ENCODE measurements at places on chromosomes 12 and 14.

GRCh38 chr12:47219243-47219642 lies 139.5 kb upstream of the AMIGO2 start:
- H3K4me3 ChIP-seq = no peak overlapping the region
- H3K27ac ChIP-seq = no peak overlapping the region
- DNase-seq = no peak
- no peaks in the 10 kb centered on the region for H3K27me3 ChIP-seq
- peaks cover 16% of the 10 kb centered on the region for H3K4me1 ChIP-seq

- no peak overlapping the region for H3K27ac ChIP-seq
- peaks cover 28% of the 10 kb centered on the region for H3K27me3 ChIP-seq
Measured at GRCh38 chr12:53204351-53204750, 2.7 kb downstream of the ITGB7 start.

DNA sequence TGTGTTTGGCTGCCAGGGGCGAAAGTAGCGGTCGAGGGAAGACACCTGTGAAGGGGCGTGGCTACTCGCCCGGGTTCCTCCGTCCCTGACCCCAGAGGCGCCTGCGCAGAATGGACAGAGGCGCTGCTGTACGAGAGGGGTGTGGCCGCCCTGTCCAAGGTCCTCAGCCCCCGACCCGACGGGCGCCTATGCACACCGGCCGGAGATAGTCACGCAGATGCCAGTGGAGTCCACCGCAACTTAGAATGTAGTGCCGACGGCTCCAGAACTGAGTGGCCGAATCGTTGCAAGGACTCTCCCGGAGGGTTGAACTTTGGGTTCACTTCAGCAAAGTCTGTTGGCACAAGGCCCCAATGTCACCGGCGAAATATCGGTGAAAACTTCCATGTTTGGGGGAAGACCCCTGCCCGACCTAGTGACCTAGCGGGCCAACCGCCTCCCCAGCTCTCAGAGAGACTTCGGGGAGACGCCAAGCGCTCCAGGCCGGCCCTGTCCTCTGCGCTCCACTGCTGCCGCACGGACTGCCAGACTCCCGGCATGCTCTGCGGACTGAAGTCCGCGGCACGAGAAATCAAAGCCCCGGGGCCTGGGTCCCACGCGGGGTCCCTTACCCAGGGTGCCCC lies 541 bp upstream of the RNU6-7 start:
- H3K27ac ChIP-seq = peak overlapping the region; percentile 74
- H3K4me1 ChIP-seq = peaks cover 5% of the 10 kb centered on the region
- peak; percentile 98 for DNase-seq
- peaks cover 18% of the 10 kb centered on the region for H3K27me3 ChIP-seq

GRCh38 chr14:95659293-95659989 lies 26.8 kb upstream of the TCL1B start:
- peaks cover 13% of the 10 kb centered on the region for H3K4me1 ChIP-seq
- no peak for DNase-seq
- no peak overlapping the region for H3K27ac ChIP-seq
- H3K27me3 ChIP-seq = no peaks in the 10 kb centered on the region

GRCh38 chr12:77615332-77615731 lies 215.4 kb upstream of the NAV3 start:
- peaks cover 17% of the 10 kb centered on the region for H3K4me1 ChIP-seq
- no peaks in the 10 kb centered on the region for H3K36me3 ChIP-seq
- DNase-seq = peak; percentile 15
- H3K27ac ChIP-seq = no peak overlapping the region

GRCh38 chr12:2636741-2637340 lies 157.9 kb upstream of the FKBP4 start:
- peaks cover 14% of the 10 kb centered on the region for H3K4me1 ChIP-seq
- H3K4me3 ChIP-seq = no peak overlapping the region
- no peak overlapping the region for H3K27ac ChIP-seq
- H3K27me3 ChIP-seq = no peaks in the 10 kb centered on the region
- no peaks in the 10 kb centered on the region for H3K36me3 ChIP-seq
- no peak for DNase-seq

DNA sequence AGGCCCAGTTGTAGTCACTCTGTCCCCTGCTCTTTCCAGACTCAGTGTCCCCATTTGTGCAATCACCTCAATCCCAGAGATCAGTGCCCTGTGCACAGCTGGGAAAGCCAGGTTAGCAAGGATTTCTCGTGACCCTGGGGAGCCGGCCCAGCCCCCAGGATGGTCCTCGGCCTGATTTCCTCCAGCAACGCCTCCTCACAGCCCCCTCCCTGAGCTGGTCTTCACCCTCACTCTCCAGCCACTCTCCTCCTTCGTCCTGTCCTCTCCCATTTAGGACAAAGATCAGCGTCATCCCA lies 194.8 kb upstream of the C14orf180 start:
- H3K27me3 ChIP-seq = no peaks in the 10 kb centered on the region
- H3K27ac ChIP-seq = no peak overlapping the region
- peaks cover 28% of the 10 kb centered on the region for H3K4me1 ChIP-seq
- DNase-seq = no peak

DNA sequence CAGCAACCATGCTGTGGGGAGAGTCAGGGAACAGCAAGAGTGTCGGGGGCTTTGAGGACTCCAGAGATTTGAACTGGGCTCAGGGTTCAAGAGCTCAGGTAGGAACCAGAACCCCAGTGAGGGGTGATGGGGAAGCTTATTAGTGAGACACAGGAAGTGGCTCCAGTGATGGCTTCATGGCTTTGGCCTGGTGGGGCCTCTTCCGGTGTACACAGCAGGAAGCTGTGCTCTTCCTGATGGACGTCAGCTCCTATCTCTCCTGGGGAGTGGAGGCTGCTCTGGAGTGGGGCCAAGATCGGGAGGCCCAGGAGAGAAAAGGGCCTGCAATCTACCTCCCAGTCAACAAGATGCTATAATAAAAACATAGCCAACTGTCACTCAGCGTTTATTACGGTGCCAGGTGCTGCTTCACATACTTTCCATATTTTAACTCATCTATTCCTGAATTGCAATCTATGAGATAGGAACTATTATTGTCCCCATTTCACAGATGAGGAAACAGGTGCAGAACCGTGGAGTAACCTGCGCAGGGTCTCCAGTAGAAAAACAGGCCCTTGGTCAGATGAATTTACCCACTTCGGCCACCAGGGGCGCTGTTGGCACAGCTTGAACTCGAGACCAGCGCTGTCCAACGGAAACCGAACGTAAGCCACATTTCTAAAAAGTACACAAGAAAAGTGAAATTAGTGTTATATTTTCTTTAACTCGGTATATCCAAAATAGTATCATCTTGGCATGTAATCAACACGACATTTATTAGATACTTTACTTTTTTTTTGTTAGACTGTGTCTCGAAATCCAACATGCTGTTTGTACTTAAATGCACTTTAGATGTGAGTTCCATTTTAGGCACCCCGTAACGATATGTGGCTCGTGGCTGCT lies 63.6 kb upstream of the DLK1 start:
- H3K36me3 ChIP-seq = no peaks in the 10 kb centered on the region
- peaks cover 18% of the 10 kb centered on the region for H3K4me1 ChIP-seq
- no peak overlapping the region for H3K27ac ChIP-seq
- peak; percentile 81 for DNase-seq
- no peaks in the 10 kb centered on the region for H3K27me3 ChIP-seq

DNA sequence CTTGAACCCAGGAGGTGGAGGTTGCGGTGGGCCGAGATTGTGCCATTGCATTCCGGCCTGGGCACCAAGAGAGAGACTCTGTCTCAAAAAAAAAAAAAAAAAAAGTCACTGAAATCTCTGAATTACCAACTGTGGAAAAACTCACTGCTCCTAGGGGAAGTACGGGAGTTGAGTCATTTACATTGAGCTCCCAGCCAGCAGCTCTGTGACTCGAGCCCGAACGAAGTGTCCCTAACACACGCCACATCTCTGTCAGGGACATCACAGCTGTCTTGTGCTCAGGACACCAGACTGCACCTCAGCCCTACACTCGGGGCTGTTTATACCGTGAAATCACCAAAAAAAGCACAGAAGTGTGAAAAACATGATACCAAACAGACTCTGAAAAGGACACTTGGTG lies 21.1 kb downstream of the ATP6V0A2 start:
- H3K36me3 ChIP-seq = peaks cover 7% of the 10 kb centered on the region
- DNase-seq = no peak
- no peak overlapping the region for H3K27ac ChIP-seq
- no peak overlapping the region for H3K4me3 ChIP-seq
- H3K4me1 ChIP-seq = no peaks in the 10 kb centered on the region
- no peaks in the 10 kb centered on the region for H3K27me3 ChIP-seq

DNA sequence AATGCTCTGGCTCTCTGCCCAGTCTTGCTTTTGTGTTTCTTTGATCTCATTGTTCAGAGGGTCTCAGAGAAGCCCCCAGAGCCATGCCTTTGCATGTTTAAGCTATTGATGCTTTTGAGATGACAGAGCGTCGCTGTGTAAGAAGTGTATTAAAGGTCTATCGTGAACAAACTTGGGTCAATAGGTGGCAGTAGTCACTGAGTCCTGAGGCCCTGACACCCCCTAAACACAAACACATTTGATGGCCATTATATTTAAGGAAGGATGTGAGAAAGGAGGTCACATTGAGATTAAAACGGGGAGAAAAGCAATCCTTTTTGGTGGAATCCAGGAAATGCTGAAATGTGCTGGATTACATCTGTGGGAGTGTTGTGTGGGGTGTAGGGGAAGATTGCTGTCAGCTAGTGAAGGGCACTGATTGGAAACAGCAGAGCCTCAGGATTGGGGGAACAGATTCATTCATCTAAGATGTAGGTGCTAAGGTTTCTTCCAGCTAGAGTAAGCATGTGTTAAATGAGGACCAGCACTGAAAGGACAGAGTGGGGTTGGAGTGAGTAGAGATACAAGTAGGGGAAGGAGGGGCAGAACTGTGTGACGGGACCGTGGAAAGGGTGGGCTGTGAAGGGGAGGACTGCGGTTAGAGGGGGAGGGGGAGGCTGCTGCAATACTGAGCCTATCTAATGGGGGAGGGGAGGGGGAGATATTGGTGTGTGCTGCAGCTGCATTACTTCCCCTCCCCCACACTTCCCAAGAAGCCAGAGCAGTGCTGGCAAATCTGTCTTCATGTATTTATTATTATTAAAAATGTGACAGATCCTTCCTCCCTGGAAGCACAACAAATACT lies 12.7 kb downstream of the NGDN start:
- H3K27me3 ChIP-seq = no peaks in the 10 kb centered on the region
- peaks cover 40% of the 10 kb centered on the region for H3K4me1 ChIP-seq
- no peak overlapping the region for H3K4me3 ChIP-seq
- DNase-seq = peak; percentile 48
- no peak overlapping the region for H3K27ac ChIP-seq

DNA sequence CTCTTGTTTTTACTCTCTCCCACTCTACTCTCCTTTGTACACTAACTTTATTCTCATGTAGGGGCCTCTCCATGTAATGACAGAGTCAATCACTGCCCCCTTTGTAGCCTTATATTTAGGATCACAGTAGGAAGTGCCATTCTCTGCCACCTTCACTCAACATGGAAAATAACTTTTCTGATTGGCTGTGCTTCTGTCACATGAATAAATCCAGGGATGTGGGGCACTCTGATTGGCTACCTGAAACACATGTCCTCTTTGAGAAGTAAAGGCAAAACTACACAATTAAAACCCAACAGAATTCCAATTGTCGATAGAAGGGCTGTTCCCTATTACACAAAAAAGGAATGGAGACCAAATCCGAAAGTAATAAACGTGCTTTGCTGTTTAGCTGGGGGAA lies at the start of gene RNASE9:
Gene RNASE9 (minus strand): TSS at position 87 of the 400 bp plus-strand sequence.
- H3K27me3 ChIP-seq = no peaks in the 10 kb centered on the region
- H3K4me3 ChIP-seq = no peak within 1 kb of the TSS
- H3K4me1 ChIP-seq = peaks cover 14% of the 10 kb centered on the region
- H3K36me3 ChIP-seq = no peaks in the 10 kb centered on the region
- no peak within 1 kb of the TSS for H3K27ac ChIP-seq

GRCh38 chr12:126747530-126748149 lies 1519.3 kb upstream of the TMEM132C start:
- H3K4me3 ChIP-seq = no peak overlapping the region
- no peaks in the 10 kb centered on the region for H3K27me3 ChIP-seq
- no peaks in the 10 kb centered on the region for H3K4me1 ChIP-seq
- H3K36me3 ChIP-seq = no peaks in the 10 kb centered on the region
- peak; percentile 67 for DNase-seq
- H3K27ac ChIP-seq = no peak overlapping the region

- peaks cover 3% of the 10 kb centered on the region for H3K36me3 ChIP-seq
- no peak overlapping the region for H3K4me3 ChIP-seq
- no peak overlapping the region for H3K27ac ChIP-seq
- DNase-seq = no peak
Measured at GRCh38 chr14:50218501-50218900, 12.9 kb downstream of the SOS2 start.

- H3K4me1 ChIP-seq = no peaks in the 10 kb centered on the region
- H3K27me3 ChIP-seq = no peaks in the 10 kb centered on the region
- no peak overlapping the region for H3K4me3 ChIP-seq
- H3K27ac ChIP-seq = no peak overlapping the region
- DNase-seq = no peak
- no peaks in the 10 kb centered on the region for H3K36me3 ChIP-seq
Measured at GRCh38 chr12:120522568-120522967, 6.4 kb downstream of the COQ5 start.

- no peaks in the 10 kb centered on the region for H3K27me3 ChIP-seq
- no peak overlapping the region for H3K4me3 ChIP-seq
- no peak for DNase-seq
- H3K27ac ChIP-seq = no peak overlapping the region
Measured at GRCh38 chr14:71688576-71688975, 243.7 kb upstream of the RGS6 start.

GRCh38 chr12:34016361-34016760 lies 5.9 kb upstream of the ALG10 start:
- H3K27me3 ChIP-seq = no peaks in the 10 kb centered on the region
- no peaks in the 10 kb centered on the region for H3K4me1 ChIP-seq
- DNase-seq = no peak
- no peaks in the 10 kb centered on the region for H3K36me3 ChIP-seq

DNA sequence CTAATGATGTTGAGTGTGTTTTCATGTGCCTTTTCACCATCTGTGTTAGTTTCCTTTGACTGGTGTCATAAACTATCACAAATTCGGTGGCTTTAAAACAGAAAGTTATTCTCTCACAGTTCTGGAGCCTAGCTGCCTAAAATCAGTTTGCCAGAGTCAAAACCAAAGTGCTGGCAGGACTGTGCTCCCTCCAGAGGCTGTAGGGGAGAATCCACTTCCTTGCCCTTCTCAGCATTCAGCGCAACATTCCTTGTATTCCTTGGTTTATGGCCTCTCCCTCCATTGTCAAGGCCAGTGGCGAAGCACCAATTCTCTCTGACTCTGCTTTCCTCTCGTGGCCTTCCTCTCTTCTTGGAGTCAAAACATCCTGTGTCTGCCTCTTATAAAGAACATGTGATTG lies 174.2 kb upstream of the PDE3A start:
- peak; percentile 30 for DNase-seq
- H3K4me3 ChIP-seq = no peak overlapping the region
- no peaks in the 10 kb centered on the region for H3K27me3 ChIP-seq
- no peaks in the 10 kb centered on the region for H3K36me3 ChIP-seq
- H3K4me1 ChIP-seq = peaks cover 10% of the 10 kb centered on the region

Data from neural progenitor cell (in vitro differentiated cells).